ENCODE measurements at places on chromosomes 11 and 22. TPM values are rescaled to one million over a fixed set of nuclear protein-coding genes. Genes with fewer than 3 reads are reported as not detected.

The LRRC4C gene
- not detected for total RNA-seq

The IGLL1 gene
- not detected for total RNA-seq

The ANAPC15 gene
- 62.9 TPM for total RNA-seq

The PRAME gene
- not detected for total RNA-seq

The MMP7 gene
- total RNA-seq: not detected

The C22orf42 gene
- total RNA-seq: not detected

The RASSF10 gene
- total RNA-seq: not detected

The VSTM5 gene
- not detected for total RNA-seq

The LAYN gene
- total RNA-seq: 11.1 TPM

DNA sequence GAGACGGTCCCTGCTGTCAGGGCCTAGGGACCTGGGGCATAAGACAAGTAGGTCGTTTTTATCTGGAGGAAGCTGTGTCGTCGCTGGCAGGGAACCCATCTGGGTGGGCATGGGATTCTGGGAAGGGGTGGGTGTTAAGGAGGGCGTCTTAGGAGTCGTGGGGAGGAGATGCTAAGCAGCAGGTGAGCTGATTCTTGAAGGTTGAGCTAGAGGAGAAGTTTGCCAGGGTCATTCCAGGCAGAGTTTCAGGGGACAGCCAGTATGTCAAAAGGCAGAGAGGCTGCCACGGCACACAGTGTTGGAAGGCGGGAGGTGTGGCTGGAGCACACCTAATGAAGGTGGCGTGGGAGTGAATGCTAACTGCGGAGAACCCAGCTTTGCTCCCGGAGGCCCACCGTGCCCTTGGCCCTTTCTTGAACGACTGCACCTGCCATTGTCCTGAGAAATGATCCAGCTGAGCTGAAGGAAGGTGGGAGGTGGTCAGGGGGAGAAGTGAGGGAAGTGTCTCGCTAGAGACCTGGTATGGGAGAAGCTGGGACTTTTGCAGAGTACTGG, 1.3 kb downstream of the FAM118A start:
- H3K27ac ChIP-seq: peak overlapping the region; percentile 79
- DNase-seq: no peak
- H3K4me3 ChIP-seq: peak overlapping the region; percentile 82

- no peaks in the 10 kb centered on the region for H3K27me3 ChIP-seq
- no peak overlapping the region for H3K27ac ChIP-seq
- DNase-seq: no peak
- no peak overlapping the region for H3K4me3 ChIP-seq
- peaks cover 3% of the 10 kb centered on the region for H3K36me3 ChIP-seq
Observed at GRCh38 chr11:134040386-134041302, 28.2 kb upstream of the JAM3 start.

GRCh38 chr22:49373289-49373666, 454.4 kb downstream of the BRD1 start:
- H3K27ac ChIP-seq: no peak overlapping the region
- H3K36me3 ChIP-seq: no peaks in the 10 kb centered on the region
- H3K4me1 ChIP-seq: no peaks in the 10 kb centered on the region
- peaks cover 5% of the 10 kb centered on the region for H3K27me3 ChIP-seq
- DNase-seq: peak; percentile 12
- no peak overlapping the region for H3K4me3 ChIP-seq

DNA sequence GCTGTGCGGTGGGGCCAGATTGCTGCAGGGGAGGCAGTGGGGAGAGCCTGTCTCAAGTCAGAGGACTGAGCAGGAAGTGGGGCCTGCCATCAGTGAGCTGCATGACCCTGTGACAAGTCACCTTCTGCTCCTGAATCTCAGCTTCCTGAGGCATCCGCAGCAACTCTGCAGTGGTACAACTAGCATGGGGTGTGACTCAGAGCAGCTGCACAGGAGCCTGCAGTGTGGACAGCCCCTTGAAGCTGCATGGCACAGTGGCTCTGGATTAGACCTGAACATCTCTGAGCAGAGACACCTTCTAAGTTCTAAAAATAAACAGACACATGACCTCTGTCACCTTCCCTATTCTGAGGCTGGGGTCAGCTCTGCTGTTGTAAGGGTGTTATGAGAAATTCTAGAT, 18.0 kb downstream of the FAM227A start:
- H3K36me3 ChIP-seq: no peaks in the 10 kb centered on the region
- no peak overlapping the region for H3K4me3 ChIP-seq

- peak overlapping the region; percentile 37 for H3K4me3 ChIP-seq
- no peak for DNase-seq
- H3K27me3 ChIP-seq: no peaks in the 10 kb centered on the region
- H3K27ac ChIP-seq: peak overlapping the region; percentile 88
Observed at GRCh38 chr22:36367479-36367878, 20.3 kb downstream of the MYH9 start.

DNA sequence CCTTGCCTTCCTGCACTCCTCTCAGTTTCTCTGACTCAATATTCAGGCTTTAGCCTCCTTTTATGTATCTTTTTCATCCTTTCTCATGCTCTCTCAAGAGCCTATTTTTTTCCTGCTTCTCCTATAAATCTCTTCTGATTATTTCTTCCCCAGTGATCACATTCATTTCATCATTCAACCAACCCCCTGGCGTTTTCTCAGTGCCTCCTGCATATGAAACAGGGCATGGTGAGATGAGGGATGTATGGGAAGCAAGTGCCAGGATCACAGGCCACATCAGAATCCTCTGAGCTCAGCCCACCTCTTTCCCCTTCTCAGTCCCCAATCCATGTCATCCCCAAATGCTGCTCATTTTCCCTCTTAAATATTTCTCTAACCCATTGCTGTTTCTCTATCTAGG, 38.7 kb upstream of the NRIP3 start:
- no peak for DNase-seq
- no peaks in the 10 kb centered on the region for H3K4me1 ChIP-seq
- H3K27me3 ChIP-seq: peaks cover 14% of the 10 kb centered on the region
- H3K4me3 ChIP-seq: no peak overlapping the region

GRCh38 chr11:64107303-64107702, 58.6 kb downstream of the MACROD1 start:
- H3K36me3 ChIP-seq: no peaks in the 10 kb centered on the region
- no peaks in the 10 kb centered on the region for H3K27me3 ChIP-seq
- DNase-seq: no peak
- no peaks in the 10 kb centered on the region for H3K4me1 ChIP-seq

GRCh38 chr11:130216591-130217132, 57.1 kb downstream of the ST14 start:
- H3K27ac ChIP-seq: no peak overlapping the region
- peaks cover 8% of the 10 kb centered on the region for H3K27me3 ChIP-seq
- H3K4me1 ChIP-seq: no peaks in the 10 kb centered on the region
- no peak overlapping the region for H3K4me3 ChIP-seq
- H3K36me3 ChIP-seq: no peaks in the 10 kb centered on the region
- DNase-seq: no peak

GRCh38 chr11:776561-777287, 563 bp downstream of the GATD1 start:
- H3K4me1 ChIP-seq: peaks cover 34% of the 10 kb centered on the region
- H3K36me3 ChIP-seq: peaks cover 13% of the 10 kb centered on the region
- H3K4me3 ChIP-seq: peak overlapping the region; percentile 81

DNA sequence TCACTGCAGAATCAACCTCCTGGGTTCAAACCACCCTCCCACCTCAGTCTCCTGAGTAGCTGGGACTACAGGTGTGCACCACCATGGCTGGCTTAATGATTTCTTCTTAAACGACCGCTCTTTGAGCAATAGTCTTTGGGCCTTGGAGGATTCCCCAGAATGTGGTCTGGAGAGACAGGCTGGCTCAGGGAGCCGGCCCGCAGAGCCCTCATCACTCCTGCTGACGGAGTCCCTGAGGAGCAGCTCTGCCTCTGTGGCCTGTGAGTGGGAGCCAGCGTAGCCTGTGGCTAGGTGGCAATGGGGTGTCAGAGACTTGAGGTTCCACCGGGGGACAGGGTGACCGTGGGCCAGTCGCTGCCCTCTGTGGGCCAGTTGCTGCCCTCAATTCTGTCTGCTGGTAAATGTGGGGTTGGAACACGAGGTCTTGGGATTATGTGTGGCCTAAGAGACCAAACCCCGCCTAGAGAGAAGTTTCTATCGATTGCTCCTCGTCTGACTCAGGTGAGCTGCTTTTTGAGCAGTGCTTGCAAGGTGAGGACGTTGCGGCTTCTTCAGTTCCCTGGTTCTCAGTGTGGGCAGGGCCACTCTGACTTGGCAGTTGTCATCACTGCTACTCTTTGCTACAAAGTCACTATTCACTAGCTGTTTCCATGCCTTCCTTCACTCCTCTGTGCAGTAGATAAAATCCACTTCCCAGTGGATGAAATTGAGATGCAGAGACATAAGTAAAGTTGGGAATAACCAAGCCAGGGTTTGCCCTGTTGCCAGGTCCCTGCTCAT, 124.8 kb upstream of the NECTIN1 start:
- H3K27ac ChIP-seq: no peak overlapping the region
- H3K4me3 ChIP-seq: no peak overlapping the region
- H3K36me3 ChIP-seq: no peaks in the 10 kb centered on the region

- H3K4me3 ChIP-seq: no peak overlapping the region
- H3K4me1 ChIP-seq: peaks cover 14% of the 10 kb centered on the region
- no peaks in the 10 kb centered on the region for H3K27me3 ChIP-seq
- no peaks in the 10 kb centered on the region for H3K36me3 ChIP-seq
- no peak overlapping the region for H3K27ac ChIP-seq
Observed at GRCh38 chr11:47004595-47005033, 68.1 kb downstream of the CSTPP1 start.

DNA sequence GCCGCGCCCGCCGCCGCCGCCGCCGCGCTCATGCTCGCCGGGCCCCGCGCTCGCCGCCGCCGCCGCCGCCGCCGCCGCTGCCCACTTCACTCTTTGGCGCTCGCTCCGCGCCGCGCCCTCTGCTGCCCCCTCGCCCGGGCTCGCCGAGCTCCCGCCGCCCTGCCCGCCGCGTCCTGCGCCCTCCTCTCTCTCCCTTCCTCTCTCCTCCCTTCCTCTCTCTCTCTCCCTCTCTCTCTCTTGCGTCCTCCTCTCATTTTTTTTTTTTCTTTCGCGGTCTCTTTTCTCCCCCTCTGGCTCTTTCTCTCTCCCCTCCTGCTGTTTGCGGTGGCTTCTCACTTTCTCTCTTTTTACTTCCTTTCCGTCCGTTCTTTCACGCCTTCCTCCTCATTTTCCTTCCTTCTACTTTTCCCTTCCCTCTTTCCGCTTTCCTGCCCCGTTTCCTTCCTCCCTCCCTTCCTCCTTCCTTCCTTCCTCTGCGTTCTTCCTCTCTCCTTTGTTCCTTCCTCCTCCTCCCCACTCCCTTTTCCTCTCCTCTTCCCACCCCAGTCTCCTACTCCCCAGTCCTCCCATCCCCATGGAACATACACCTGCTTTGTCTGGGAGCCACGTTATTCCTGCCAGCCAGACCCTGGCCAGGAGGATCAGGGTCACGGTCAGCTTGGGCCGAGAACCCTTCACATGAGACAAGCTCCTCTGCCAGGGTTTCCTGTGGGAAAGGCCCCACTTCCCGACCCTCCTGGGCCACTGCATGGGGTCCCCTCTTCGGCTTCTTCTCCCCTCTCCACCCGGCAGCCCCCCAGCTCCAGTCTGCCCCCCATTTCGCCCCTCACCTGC, 19.3 kb upstream of the SHISAL1 start:
- no peaks in the 10 kb centered on the region for H3K36me3 ChIP-seq
- no peak overlapping the region for H3K4me3 ChIP-seq
- H3K4me1 ChIP-seq: peaks cover 25% of the 10 kb centered on the region
- no peak for DNase-seq
- peaks cover 42% of the 10 kb centered on the region for H3K27me3 ChIP-seq
- no peak overlapping the region for H3K27ac ChIP-seq

GRCh38 chr11:124301548-124301947, 12.2 kb downstream of the OR8D1 start:
- no peak overlapping the region for H3K27ac ChIP-seq
- no peak for DNase-seq
- no peak overlapping the region for H3K4me3 ChIP-seq
- no peaks in the 10 kb centered on the region for H3K27me3 ChIP-seq

DNA sequence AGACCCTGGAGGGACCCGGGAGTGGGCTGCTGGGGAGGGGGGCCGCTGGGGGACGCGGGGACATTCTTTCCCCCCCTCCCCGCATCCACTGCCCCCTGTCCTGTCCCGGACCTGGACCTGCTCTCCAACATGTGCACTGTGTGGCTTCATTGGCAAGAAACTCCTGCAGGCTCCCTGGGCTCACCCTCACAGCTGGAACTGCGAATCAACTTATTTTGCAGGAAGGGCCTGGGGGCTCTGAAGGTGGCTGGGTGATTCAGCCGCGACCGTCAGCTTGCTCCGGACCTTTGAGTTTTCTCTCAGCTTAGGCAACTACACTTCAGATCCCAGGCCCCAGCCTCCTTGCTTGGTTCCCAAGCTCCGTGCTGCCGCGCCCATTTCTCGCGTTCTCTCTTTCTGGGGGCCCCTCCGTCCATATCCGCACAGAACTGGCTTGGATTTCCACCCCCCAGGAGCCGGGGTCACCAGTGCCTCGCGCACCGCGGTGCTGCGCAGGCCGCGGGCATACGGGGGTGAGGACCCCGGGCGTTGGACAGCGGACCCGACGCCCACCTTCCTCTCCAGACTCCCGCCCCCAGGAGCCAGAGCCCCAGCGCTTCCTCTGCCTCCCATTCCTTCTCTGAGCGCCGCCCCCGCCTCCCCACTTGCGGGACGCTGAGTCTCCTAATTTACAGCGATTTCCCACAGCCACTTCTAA, 471 bp upstream of the AHNAK start:
- peak overlapping the region; percentile 55 for H3K27ac ChIP-seq
- peaks cover 8% of the 10 kb centered on the region for H3K36me3 ChIP-seq
- DNase-seq: no peak
- H3K27me3 ChIP-seq: peaks cover 24% of the 10 kb centered on the region
- peaks cover 63% of the 10 kb centered on the region for H3K4me1 ChIP-seq
- peak overlapping the region; percentile 74 for H3K4me3 ChIP-seq

DNA sequence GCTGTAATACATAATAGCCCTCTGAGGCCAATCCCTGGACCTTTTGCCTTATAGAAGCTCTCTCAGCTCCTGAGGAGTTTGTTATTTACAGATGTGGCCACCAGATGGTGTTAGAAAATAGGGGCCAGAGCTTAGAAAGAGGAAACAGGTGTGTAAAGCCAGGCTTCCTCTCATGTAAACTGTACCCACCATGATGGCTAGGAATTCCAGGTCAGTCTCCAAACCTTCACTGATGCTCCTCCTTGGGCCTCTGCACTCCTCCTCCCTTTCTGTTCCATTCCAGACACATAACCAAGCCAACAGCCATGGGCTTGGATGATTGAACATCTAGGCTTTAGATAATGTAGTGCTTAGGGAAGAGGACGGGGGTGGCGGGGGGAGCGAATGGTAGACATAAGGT, 39.7 kb downstream of the USP35 start:
- peaks cover 11% of the 10 kb centered on the region for H3K36me3 ChIP-seq
- H3K27ac ChIP-seq: peak overlapping the region; percentile 8
- DNase-seq: peak; percentile 57
- no peak overlapping the region for H3K4me3 ChIP-seq

DNA sequence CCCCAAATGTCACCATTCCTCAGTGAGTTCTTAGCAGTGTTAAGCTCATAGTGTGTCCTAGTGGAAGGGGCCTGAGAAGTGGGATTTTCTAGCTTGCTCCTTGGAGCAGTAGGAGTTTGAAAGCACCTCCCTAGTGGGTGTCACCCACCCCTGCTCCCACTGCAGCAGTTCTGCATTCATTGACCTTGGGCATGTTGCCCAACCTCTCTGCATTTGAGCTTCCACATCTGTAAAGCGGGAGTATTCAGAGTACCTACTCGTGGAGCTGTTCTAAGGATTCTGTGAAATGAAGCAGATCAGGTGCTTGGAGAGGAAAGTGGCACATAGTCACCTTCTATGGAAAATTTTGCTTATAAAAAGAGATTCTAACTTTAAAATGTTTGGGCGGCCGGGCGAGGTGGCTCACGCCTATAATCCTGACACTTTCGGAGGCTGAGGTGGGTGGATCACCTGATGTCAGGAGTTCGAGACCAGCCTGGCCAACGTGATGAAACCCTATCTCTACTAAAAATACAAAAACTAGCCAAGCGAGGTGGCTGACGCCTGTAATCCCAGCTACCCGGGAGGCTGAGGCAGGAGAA, 16.9 kb downstream of the LMO2 start:
- H3K4me3 ChIP-seq: no peak overlapping the region
- H3K27ac ChIP-seq: no peak overlapping the region
- peaks cover 6% of the 10 kb centered on the region for H3K4me1 ChIP-seq
- peaks cover 73% of the 10 kb centered on the region for H3K27me3 ChIP-seq
- no peaks in the 10 kb centered on the region for H3K36me3 ChIP-seq

All from activated CD8-positive, alpha-beta T cell treated with anti-CD3 and anti-CD28 coated beads, Interleukin-2, amount 10 ng/mL, durations not matched to agents 7 days and 5 days (primary cell).